ENCODE measurements at places on chromosomes 13 and 19. TPM values are rescaled to one million over a fixed set of nuclear protein-coding genes. Genes with fewer than 3 reads are reported as not detected.

- no peak for DNase-seq
These were observed 673 bp downstream of the SPATA13 start for GRCh38 chr13:24161010-24161775.

DNA sequence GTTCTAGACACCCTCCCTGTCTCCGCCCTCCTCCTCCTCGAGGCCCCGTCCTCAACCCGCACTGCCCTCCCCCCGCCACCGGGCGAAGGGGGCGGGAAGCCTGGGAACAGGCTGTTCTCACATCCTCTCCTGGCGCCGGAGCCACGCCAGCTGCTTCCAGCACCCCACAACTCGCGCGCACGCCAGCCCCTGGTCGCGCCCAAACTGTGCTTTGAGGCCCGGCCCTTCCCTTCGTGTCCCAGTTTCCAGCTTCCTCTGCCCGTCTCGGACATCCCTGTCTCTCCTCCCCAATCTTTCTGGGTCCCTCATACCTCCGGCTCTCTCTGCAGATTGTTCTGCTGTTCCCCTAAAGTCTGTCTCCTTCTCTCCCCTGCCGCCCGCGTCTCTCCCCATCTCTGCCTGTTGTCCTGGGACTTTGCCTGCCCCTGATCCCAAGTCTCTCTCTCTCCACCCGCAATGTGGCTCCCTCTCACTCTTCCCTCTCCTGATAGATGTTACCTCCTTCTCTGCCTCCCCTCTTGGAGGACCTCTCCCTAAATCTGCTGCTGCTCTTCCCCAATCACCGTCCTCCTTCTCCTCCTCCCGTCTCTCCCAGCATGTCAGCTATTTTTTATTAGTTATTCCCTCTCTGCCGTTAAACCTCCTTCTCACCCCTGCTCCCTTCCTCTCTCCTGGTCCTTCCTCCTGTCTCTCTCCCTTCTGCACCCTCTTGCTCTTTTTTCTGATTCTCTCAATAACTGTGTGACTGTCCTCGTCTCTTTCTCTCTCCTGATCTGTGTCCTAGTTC lies 14.2 kb downstream of the DPF1 start:
- DNase-seq: no peak

GRCh38 chr13:55576389-55576788 lies 1564.3 kb upstream of the PRR20A start:
- DNase-seq: no peak

- no peak for DNase-seq
These were observed 154.2 kb downstream of the ZNF486 start for GRCh38 chr19:20321139-20321763.

DNA sequence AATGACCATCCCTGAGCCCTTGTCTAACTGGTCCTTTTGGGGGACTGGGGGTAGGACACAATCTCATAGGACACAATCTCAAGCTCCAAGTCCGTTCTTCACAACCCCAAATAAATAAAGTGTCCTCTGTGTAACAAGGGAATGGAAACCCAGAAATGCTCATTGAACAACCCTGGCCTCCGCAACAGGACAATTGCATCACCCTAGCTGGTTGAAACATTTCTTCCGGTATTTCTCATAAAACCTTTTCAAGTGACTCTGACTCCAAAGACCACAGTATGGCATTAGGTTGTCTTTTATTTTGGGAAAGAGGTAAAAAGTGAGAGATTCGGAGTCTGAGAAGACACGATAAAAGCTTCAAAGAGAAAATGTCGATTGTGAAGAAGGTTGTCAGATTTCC lies 186.6 kb downstream of the ZNF536 start:
- no peak for DNase-seq

DNA sequence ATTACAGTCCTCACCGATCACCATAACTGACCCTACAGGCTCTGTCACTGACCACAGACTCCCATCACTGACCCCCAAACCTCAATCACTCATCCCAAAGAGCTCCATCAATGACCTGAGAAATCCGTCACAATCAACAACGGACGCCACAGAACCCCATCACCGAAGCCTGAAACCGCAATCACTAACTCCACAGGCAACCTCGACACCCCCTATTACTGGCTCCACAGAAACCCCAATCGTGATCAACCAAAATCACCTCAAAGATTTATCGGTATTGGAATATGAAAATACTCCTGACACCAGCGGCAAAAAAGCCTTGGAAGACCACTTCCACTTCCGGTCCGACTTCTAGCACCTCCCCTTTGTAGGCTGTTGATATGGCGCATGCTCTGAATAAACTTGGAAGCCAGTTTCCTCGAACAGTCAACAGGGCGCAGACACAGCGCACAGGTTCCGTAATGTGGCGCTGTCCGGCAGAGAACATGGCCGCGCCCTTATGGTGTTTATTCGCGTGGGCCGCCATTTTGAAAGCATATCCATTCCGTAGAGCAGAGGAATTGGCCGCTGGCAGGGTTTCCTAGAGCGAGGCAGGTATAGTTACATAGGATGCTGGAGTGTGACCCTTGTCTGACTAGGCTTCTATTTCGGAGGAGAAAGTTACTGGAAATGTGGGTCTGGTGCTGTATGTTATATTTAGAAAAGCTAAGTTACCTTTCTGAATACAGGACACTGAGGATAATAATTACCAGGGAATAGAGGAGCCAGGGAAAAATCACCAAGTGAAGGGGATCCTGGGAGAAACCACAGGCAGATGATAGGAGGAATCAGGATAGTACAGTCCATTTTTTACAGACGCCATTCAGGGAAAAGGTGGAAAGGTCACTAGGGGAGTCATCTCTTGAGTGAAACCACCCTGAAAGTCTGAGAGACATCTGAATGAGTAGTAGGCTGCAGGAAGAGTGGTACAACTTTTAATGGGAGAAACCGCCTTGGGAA lies at the start of gene ZNF585A:
ZNF585A (minus strand) TSS at position 328 of the 999 bp plus-strand sequence. CDS start 2,785 bp downstream, outside the sequence.
- peak; percentile 96 for DNase-seq

GRCh38 chr19:6279620-6279930 lies 200 bp downstream of the MLLT1 start:
- DNase-seq: no peak

- no peak for DNase-seq
These were observed 49.9 kb downstream of the UGGT2 start for GRCh38 chr13:96003304-96003703.

The RPL18 gene
- 1,107 TPM for polyA plus RNA-seq

The ZNF541 gene
- 0.25 TPM for polyA plus RNA-seq
